ENCODE measurements at places on chromosomes 16 and 17.

- no peak for DNase-seq
Measured at GRCh38 chr16:12586701-12587100, 217.0 kb downstream of the CPPED1 start.

GRCh38 chr17:50171371-50172071 is 5.7 kb downstream of the SGCA start:
- DNase-seq: no peak

GRCh38 chr16:28237754-28238357 is 26.1 kb upstream of the XPO6 start:
- no peak for DNase-seq

GRCh38 chr16:84597931-84598351 is 19.9 kb downstream of the COTL1 start:
- DNase-seq: no peak

DNA sequence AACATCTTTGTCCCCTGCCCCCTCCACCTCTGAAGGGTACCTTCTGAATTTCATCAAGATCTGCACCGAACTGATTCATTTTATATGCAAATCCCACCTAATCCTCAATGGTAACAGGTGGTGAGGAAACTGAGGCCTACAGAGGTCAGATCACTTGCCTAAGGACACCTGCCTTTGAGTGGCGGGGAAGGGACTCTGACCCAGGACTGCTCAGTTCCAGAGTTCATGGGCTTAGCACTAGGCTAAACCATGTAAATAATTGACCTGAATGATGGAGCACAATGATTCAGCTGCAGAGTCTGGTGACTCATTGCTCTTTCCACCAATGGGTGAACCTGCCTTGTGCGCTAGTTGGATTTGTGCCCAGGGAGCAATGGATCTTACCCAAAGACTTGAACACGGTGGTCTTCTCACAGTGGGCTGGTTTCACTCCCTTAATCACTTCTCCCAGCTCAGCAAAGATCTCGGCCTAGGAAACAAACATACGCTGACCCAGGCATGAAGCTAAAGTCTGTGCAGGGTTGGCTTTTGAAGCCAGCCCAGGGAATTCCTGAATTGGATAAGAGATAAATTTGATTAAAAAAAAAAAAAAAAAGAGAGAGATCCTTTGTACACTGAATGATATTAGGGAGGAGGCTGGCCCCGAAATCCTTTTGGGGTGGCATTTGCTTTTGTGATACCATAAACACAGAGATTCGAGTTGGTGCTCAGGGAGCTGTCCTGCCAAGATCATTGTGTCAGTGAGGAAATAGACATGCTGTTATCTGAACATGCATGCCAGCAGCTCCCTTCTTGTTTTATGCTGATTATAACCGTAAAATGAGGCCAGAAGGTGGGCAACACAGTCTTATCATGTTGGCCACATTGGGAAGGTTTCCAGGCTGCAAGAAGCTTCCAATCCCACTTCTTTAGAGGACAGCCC is 17.0 kb downstream of the CRYM start:
- no peak for DNase-seq

GRCh38 chr17:2500446-2500845 is 11.2 kb downstream of the METTL16 start:
- no peak for DNase-seq
